ENCODE measurements at places on chromosomes 12 and 14. TPM values are rescaled to one million over a fixed set of nuclear protein-coding genes. Genes with fewer than 3 reads are reported as not detected.

The C12orf54 gene
- not detected for total RNA-seq

The ADGRD1 gene
- total RNA-seq, result under 0.01 TPM

DNA sequence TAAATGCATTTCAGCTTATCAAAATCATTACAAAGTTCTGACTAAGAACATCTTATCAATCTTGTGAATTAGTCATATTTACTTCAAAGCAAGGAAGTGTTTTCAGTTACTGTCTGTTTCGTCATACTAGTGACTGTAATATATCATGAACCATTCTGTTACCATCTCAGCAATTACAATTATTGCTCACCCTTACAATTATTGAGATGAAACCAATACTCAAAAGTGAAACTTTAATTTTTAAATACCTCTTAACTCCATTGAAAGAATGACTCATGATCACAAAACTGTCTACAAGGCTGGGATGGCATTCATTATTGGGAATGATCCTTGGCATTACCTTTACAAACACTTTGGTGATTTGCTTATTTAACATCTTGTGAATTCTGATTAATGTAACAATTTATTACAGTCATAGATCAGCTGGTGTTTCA is 90.3 kb downstream of the RPS6KA5 start:
- peak; percentile 40 for DNase-seq

- no peak for DNase-seq
Observed at GRCh38 chr14:62706217-62706616, 339.0 kb downstream of the KCNH5 start.

- DNase-seq, result peak; percentile 53
Observed at GRCh38 chr14:53640695-53641094, 315.9 kb downstream of the BMP4 start.

DNA sequence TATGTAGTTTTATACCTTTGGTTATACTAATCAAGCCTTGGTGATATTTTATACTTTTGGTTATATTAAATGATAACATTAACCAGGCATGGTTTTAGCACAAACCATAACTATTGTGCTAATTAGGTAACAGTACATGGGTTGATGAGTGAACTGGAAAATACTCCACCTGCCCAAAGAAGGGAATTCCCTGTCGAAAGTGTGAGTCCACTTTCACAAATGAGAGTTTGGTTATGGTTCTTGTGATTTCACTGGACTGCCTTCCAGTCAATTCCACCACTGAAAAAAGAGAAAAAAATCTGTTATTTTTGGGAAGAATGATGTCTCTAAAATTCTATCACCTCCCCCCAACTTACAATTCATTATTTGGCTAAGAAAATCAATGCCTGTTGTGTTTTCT is 9.7 kb downstream of the A2M start:
- no peak for DNase-seq
